NCI-H187 treated with DMSO at 0.1 percent for 48 hours (cell line): ENCODE measurements at places on chromosomes 6 and 20.

- no peak for DNase-seq
Observed at GRCh38 chr6:128870746-128871145, 12.2 kb upstream of the LAMA2 start.

DNA sequence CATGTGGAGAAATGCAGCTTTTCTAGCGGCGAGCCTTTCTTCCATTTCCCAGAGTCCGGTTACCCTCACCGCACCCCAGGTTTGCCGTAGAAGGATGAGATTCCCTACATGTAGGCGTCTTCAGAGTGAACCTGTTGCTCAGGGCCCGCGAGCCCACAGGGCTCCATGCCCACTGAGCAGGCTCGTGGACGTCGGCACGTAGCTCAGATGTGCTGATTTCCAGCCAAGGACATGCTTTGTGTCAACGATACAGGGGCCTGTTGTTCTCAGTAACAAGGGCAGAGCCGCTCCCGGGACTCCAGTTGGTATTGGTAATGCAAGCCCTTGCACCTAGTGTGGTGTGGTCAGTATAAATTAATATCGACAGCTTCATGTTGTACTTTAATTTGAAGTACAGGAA is 159.6 kb downstream of the MTHFD1L start:
- no peak for DNase-seq

- DNase-seq, result no peak
Observed at GRCh38 chr20:58141971-58142842, 86.2 kb downstream of the ANKRD60 start.

DNA sequence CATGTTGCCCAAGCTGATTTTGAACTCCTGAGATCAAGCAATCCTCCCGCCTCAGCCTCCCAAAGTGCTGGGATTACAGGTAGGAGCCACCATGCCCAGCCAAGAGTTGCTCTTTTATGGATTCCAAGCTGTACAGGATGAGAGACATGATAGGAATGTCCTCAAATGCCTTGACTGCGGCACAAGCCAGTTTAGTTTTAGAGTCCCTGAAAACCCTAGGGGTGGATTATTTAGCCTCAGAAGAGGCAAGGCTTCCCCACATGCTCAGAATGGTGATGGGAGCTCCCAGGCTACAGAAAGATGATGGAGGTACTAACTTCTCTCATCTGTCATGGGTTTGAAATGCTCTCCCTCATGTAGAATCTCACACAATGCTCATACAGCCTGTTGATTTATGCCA is 280.5 kb upstream of the PRND start:
- no peak for DNase-seq

DNA sequence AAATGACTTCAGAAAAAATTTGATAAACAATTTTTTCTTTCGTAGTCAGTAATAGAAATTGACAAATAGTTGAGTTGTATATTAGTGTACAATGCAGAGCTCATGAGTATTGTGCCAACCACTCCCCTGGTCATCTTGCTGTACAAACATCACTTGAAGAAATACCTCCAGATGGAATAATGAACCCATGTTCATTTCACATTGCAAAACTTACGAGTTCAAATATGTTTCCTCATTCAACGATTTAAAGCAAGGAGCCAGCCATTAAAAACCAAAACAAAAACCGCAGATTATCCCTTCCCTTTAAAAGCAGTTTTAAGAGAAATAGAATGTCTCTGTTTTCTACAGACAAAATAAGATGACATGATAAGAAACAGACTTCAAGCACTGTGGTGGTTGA is 62.5 kb downstream of the RALGAPA2 start:
- DNase-seq, result no peak

DNA sequence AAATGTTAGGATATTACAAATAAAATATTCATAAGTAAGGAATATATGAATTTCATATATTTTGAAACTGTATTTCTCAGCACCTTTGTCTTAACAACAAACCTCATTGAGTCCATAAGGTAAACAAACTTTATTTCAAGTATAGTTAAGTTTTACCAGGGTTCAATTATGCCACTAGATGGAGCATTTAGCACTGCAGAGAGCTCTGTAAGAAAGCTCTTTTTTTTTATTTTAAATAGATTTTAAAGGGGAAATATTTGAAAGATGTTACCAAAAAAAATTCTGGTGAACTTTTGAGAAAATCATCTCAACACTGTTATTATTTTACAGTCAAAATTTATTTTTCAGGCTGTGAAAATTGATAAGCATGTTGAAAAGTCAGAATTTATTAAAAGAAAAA is 955.2 kb upstream of the EYS start:
- no peak for DNase-seq

DNA sequence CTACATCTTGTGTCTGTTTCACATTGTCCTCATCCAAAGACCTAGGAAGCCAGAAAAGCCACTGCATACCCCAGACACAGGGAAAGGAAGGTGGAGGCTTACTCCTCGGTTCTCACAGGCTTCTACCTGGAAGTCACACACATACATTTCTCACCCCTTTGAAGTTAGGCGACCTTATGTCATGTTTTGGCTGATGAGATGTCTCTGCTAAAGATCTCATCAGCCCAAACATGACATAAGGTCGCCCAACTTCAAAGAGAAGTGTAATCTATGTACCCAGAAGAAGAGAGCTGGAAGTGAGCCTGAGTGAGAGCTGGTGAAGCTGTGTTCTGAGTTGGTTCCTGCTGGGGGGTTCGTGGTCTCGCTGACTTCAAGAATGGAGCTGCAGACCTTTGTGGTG is 47.5 kb upstream of the SLC22A23 start:
- DNase-seq, result no peak

- no peak for DNase-seq
Observed at GRCh38 chr6:138815797-138816528, 20.1 kb downstream of the ECT2L start.

GRCh38 chr6:41027241-41027640 is 11.8 kb downstream of the UNC5CL start:
- DNase-seq, result no peak

- DNase-seq, result no peak
Observed at GRCh38 chr6:12585497-12585958, 131.0 kb upstream of the PHACTR1 start.

GRCh38 chr6:79335133-79335674 is 100.7 kb upstream of the HMGN3 start:
- DNase-seq, result no peak

- no peak for DNase-seq
Observed at GRCh38 chr6:115838763-115839401, 221.8 kb downstream of the FRK start.

GRCh38 chr6:3882431-3882830 is 33.3 kb downstream of the FAM50B start:
- DNase-seq, result no peak

- no peak for DNase-seq
Observed at GRCh38 chr6:111439171-111439570, 43.8 kb downstream of the REV3L start.

- DNase-seq, result no peak
Observed at GRCh38 chr6:99026135-99026534, 78.4 kb upstream of the FBXL4 start.

DNA sequence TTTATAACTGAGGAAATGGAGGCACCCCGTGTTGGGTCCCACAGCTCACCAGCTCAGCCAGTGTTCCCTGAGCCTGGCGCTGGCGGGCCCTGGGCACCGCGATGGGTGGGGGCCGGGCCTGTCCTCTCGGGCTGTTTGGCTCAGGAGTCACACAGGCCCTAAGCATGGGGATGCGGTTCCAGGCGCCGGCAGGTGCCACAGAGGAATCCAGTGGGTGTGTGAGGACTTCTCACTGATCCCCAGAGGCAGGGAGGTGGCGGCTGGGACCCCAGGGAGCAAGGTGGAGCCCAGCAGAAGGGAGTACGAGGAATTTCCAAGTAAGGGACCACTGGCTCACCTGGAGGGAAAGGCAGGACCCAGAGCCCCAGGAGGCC is 57.5 kb downstream of the IRF4 start:
- DNase-seq, result no peak

- no peak for DNase-seq
Observed at GRCh38 chr6:158688860-158689259, 39.0 kb downstream of the SYTL3 start.

- DNase-seq, result no peak
Observed at GRCh38 chr6:42269974-42270510, 52.4 kb upstream of the MRPS10 start.

DNA sequence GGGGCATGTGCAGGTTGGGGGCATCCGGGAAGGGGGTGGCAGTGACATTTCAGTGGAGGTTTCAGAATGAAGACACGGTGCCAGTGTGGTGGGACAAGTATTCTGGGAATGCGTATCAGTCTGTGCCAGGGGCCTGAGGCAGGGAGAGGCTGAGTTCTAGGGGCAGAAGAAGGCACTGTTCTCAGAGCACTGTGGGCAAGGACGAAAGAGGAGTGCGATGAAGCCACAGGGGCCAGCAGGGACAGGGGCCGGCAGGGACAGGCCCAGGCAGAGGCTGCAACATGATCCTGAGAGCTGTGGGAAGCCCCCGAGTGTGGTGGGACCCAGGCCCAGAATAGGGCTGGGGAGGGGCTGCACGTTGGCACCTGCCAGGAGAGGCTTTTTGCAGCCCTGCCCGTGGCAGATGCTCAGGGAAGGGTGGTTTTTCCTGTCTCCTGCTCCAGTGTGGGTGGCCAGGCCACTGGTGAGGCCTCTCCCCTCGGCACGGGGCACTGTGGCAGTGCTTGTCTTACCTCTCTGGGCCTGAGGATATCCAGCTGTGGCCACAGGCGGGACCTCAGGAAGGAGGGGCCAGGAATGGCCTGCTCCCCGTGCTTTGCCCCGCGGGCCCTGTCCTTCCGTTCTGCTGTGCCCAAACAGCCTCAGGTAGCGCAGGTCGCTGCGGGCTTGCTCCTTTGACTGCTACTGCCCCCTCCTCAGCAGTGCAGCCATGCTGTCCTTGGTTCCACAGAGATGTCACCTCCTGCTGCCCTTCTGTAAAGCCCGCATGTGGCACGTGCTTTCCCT is 10.0 kb downstream of the ENTPD6 start:
- DNase-seq, result no peak

GRCh38 chr20:47951521-47951971 is 166.3 kb upstream of the SULF2 start:
- no peak for DNase-seq

DNA sequence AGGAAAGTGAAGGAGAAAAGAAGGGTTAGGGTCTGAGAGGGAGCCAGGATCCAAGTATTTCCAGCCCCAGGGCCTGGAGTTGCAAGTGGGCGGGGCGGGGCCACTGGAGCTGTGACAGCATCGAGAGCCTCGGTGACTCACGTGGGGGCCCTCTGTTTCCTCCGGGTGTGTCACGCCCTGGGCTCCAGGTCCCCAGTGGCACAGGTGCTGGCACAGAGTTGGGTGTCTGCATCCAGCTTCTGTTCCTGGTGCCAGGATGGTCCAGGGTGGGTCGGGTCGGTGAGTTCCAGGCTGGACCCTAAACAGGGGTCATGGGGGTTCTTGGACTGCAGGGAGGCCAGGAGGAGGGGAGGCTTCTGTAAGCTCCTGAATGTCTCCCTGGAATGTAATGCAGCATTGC is 16.7 kb downstream of the RAET1L start:
- DNase-seq, result no peak

DNA sequence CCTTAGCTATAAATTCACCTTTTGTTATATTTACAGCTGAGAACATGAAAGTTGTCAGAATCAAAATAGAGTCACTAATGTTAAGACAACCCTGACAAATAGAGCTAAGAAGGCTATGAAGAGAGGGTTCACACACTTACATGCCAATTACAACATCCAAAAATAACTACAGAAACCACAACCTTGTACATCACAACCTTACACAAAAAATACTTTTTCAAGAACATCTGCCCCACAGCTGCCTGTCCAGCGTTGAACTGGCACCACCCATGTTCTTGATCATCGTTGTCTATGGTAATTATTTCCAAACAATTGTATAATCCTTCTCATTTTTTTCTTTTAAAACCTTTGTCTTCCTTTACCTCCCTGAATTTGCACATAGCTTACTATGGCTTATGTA is 231.2 kb upstream of the FKBP1C start:
- DNase-seq, result no peak

DNA sequence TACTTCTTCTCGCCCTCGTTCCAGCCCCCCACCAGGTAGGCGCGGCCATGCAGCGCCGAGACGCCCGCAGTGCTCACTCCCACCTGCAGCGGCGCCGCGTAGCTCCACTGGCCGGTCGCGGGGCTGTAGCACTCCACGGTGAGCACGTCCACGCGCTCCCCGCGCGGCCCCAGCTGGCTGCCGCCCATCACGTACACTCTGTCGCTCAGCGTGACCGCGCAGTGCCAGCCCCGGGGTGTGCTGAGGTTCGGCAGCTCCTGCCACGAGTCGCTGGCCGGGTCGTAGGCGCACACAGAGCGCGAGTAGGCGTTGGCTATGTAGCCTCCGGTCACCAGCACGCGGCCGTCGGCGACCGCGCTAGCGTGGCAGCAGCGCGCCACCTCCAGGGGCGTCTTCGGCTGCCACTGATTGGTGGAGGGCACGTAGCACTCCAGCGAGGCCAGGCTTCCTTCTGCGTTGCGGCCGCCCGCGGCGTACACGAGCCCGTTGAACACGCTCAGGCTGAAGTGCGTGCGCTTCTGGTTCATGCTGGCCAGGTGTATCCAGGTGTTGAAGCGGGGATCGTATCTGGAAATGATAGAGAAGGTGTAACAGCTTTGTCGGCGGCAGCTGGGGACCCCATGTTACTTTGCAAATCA is 13.7 kb downstream of the KLHL31 start:
- no peak for DNase-seq

DNA sequence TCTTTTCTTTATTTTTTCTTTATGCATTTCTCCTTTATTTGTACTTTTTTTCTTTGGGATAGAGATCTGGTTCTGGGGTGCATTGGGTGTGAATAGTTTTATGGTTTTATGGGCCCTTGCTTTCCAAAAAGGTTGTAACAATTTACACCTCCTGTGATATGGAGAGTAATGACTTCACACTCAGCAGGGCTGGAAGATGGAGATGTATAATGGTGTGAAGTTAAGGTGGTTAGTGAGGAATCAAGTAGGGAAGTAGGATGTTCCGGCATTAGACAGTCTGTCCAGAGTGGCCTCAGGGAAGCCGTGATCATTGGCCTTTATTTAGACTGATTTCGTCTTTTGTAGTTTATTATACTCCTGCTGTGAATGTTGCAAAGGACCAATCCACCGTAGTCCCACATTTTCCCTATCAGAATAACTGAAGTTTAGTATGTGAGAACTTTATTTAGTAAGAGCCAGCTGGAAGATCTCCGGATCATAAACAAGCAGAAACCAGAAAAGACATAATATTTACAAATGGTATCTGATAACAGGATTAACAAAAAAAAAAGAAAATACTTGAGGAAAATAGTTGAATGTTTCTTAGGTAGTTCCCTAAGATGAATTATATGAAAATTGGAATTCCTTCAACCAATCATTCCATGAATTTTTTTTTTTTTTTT is 255.5 kb downstream of the TBC1D7 start:
- DNase-seq, result no peak

GRCh38 chr20:35314816-35315631 is 22.8 kb upstream of the FAM83C start:
- no peak for DNase-seq

- no peak for DNase-seq
Observed at GRCh38 chr6:3793545-3793944, 42.0 kb upstream of the PXDC1 start.

DNA sequence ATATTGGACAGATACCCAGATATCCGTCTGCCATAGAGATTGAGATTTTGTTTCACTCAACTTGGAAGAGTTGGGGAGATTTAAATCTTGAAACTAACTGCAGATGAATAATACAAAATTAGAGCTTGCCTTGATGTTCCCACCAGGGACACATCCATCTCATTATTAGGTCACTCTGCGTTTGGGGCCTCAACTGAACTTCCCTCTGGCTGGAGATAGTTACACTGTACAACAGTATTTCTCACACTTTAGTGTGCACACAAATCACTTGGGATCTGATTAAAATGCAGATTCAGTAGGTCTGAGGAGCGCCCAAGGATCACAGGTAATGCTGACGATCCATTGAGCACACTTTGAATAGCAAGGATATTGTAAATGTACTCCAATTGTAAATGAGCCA is 35.0 kb upstream of the ADTRP start:
- DNase-seq, result no peak
